K562 (cell line): ENCODE measurements at places on chromosomes 3 and 15.

DNA sequence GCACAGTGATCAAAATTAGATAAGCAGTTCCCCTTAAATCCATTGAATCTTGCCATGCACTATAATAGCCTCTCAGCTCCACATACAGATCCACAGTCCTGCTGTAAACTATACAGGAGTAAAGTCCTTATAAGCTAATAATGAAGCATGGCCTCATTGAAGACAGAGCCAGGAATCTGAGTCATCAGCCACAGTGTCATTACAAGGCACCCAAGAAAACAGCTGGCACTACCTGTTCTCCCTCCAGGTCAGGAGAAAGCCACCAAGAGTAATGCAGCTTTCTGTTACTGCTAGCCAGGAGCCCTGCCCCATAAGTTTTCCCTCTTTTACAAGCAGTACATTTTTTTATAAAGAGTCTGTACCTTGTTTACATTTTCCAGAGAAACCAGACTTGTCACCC, 27.3 kb downstream of the WDR49 start:
- DNase-seq, result no peak

DNA sequence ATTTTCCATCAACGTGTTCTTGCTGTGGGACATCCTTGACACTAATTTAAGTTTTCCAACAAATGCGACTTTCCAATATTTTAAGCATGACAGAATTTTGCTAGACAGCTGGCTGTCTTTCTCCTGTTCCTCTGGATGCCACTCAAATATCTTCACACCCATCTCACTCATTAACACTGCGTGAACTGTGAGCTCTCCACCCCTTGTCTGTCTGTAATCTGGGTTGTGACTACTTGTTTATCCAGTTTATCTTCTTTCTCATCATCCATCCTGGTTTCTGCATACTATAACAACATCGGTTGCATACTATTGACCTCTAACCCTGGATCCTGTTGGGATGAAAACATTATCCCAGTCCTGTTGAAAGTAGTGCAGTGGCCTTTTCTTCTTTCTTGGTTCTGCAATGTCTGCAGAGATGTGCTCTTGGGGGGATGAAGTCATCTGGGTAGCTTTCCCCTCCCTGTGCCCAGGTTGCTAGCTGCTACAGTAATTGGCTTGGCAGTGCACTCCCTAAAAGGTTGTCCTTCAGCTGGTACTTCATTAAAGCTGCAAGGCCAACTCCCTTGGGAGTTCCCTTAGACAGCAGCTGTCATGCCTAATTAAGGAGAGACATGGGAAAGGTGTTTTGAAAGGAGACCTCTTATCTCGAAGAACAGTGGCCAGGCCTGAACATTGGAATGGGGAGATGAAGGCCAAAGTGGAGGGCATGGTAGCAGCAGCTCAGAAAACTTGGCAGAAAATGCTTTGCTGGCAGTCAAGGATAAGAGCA, 24.7 kb downstream of the KAT2B start:
- no peak for DNase-seq

DNA sequence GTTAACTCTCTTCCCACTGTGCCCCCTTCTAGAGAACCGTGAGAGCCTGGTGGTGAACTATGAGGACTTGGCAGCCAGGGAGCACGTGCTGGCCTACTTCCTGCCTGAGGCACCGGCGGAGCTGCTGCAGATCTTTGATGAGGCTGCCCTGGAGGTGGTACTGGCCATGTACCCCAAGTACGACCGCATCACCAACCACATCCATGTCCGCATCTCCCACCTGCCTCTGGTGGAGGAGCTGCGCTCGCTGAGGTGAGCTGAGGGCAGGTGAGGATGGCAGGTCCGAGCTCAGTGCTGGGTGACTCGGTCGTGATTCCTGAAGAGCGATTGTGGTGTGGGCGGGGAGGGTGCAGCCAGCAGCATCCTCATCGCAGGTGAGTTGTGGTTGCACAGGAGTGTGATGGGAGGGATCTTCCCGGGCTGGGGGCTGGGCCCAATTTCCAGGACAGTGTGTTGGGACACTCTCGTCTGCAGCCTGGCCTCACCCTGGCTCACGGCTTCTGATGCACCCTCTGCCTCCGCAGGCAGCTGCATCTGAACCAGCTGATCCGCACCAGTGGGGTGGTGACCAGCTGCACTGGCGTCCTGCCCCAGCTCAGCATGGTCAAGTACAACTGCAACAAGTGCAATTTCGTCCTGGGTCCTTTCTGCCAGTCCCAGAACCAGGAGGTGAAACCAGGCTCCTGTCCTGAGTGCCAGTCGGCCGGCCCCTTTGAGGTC, 8.0 kb downstream of the MCM2 start:
- DNase-seq, result no peak

DNA sequence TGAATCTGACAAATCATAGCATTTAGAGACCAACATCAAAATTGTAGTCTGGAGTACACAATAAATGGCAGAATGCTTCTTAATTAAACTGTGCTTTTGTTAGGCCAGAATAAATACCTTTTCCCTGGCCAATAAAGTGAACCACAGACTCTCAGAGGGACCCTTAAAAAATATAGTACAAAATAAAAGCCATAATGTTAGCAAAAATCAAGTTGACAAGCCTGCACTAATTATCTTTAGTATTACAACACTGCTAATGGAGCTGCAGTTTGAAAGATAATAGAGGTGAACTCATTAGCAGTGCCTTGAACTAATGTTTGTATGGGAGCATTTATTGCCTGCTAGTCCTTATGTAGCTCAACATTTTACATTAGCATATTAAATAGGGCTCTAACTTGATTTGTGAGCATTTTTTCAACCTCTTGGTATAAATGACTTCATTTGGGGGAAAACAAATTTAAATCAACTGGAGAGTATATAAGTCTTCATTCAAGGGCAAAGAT, 801.3 kb downstream of the EPHA3 start:
- no peak for DNase-seq

DNA sequence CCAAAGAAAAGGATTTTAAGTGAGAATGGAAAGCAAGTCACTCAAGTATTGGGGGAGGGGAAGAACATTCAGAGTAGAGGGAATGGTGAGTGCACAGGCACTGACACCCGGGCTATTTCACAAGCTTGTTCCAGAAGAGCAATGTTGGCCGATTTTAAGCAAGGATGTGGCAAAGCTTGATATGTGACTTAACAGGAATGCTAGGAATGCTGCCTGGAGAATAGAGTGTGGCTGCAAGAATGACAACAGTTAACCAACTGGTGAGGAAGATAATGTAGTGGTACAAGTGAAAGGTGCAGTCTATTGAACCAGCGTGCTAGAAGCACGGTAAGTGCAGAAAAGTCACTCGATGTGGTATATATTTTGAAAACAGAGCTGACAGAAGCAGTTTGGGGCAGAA, 6.2 kb upstream of the CCDC80 start:
- DNase-seq, result no peak

DNA sequence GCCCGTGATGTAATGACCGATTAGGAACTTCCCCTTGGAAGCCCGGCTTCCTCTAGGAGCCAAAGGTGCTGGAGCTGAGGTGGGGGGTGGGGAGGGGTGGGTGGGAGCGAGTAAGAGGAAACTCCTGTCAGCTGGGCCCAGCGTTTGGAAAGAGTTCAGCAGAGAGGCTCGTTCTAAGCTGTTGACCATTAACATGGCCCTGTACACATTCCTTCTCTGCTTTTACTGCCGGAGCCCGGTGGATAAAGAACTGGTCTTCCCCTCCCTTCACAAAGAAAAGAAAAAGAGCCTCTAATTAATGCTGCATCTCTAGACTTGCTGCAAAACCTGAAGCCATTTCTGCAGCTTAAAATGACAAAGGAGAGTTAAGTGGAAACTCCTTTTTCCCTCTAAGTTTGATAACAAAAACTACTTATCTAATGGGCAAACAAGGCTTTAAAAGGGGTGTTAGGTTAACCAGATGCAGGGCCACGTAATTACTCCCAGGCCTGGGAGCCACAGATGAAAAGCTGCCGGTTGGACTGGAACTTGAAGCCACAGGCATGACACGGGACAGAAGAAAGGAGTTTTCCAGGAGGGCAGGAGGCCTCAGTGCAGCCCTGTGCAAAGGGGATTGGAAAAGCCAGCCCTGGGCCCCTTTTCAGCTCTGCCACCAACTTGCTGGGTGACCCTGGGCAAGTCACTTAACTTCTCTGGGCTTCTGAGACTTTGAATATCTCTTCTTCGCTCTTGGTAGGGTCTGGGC, 71.3 kb downstream of the SMAD6 start:
- DNase-seq, result peak; percentile 26

GRCh38 chr15:74868059-74868458, 5.1 kb downstream of the SCAMP2 start:
- no peak for DNase-seq

- DNase-seq, result peak; percentile 6
These were observed 3.2 kb downstream of the PTPRG start for GRCh38 chr3:61564395-61565059.

DNA sequence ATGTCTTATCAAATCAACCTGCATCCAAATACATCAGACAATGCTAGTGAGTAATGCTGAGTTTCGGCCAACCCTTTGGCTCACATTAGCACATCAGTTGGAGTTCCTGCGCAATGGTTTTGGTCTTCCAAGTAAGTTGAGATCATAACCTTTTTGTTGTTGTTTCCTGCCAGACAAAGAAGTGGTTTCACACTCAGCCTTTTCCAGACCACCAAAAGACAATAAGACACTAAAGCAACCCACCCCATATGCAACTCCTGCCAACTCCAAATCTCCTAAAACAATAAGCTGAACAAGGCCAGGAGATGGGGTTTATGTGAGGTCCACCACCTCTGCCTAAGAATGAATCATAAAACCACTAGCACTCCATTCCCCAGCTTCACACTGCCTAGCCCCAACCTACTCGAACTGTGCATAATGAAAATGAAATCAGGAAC, 177.0 kb downstream of the ERC2 start:
- DNase-seq, result no peak
